Activated T-cell treated with anti-CD3 and anti-CD28 coated beads, Interleukin-2, amount 50 U/mL, for 24 hours (primary cell): ENCODE measurements at places on chromosomes 13 and 19.

- H3K36me3 ChIP-seq, result no peaks in the 10 kb centered on the region
- no peaks in the 10 kb centered on the region for H3K4me1 ChIP-seq
- H3K27ac ChIP-seq, result no peak overlapping the region
- no peaks in the 10 kb centered on the region for H3K27me3 ChIP-seq
- H3K4me3 ChIP-seq, result no peak overlapping the region
Measured at GRCh38 chr13:57644106-57644505, 12.6 kb downstream of the PCDH17 start.

DNA sequence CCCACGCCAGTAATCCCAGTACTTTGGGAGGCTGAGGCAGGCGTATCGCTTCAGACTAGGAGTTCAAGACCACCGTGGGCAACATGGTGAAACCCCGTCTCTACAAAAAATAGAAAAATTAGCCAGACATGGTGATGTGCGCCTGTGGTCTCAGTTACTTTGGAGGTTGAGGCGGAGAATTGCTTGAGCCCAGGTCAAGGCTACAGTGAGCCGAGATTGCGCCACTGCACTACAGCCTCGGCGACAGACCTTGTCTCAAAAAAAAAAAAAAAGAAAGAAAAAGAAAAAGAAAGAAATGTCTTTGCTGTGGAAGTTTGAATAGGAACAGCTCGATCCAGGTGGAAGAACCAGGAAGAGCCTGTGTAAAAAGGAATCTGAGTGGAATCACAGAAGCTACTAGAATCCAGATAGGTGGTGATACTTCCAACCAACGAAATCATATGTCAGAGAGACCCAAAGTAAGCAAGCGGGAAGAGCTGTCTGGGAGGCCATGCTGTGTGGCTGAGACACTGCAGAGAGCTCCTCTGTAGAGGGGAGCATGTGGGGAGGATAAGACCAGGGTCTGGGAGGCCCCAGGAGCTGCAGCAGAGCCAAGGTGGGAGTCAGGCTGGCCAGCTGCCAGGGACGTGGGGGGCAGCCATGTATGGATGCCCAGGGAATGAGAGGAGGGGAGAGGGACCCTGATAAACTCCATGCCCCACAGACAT lies 21.1 kb downstream of the LATS2 start:
- no peak overlapping the region for H3K4me3 ChIP-seq
- H3K27me3 ChIP-seq, result peaks cover 3% of the 10 kb centered on the region
- H3K27ac ChIP-seq, result no peak overlapping the region
- H3K4me1 ChIP-seq, result peaks cover 10% of the 10 kb centered on the region
- H3K36me3 ChIP-seq, result no peaks in the 10 kb centered on the region

DNA sequence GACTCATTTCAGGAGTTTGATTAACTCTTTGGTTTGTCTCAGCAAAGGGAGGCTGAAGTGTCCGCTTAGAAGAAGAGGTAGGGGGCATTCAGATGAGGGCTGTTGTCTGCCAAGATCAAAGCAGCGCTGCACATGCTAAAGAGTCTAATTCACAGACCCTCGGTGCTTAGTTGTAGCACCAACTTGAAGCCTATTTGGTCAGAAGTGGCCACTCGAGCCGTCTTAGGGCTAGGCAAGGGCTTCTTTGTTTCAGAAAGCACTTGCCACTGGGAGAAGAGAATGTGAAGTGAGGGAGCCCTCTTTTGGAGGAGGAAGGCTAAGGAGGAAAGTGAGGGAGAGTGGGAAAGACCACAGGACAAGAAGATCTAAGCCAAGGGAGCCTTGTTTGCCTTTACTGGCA lies 313.4 kb upstream of the TMTC4 start:
- H3K36me3 ChIP-seq, result no peaks in the 10 kb centered on the region
- peaks cover 25% of the 10 kb centered on the region for H3K27me3 ChIP-seq
- H3K4me1 ChIP-seq, result no peaks in the 10 kb centered on the region
- H3K27ac ChIP-seq, result no peak overlapping the region
- H3K4me3 ChIP-seq, result no peak overlapping the region
- no peak for DNase-seq

DNA sequence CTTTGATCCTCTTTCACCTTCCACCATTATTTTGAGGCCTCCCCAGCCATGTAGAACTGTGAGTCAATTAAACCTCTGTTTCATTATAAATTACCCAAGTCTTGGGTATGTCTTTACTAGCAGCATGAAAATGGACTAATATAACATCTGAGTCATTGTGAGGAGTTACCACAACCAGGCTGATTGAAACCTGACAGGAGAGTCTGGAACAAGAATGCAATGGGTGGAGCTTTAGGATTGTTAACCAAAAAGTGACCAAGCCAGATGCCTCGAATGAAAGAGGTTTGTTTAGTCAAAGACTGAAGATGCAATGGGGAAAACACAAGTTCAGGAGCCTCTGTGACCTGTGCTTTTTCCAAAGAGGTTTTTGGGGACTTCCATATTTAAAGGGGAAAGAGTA lies 659.0 kb downstream of the SLITRK6 start:
- no peaks in the 10 kb centered on the region for H3K36me3 ChIP-seq
- H3K27ac ChIP-seq, result no peak overlapping the region
- no peak overlapping the region for H3K4me3 ChIP-seq
- H3K4me1 ChIP-seq, result no peaks in the 10 kb centered on the region

GRCh38 chr19:46928951-46929350 lies 68.2 kb downstream of the ARHGAP35 start:
- no peaks in the 10 kb centered on the region for H3K27me3 ChIP-seq
- H3K4me3 ChIP-seq, result no peak overlapping the region
- no peak overlapping the region for H3K27ac ChIP-seq
- H3K4me1 ChIP-seq, result peaks cover 65% of the 10 kb centered on the region
- no peak for DNase-seq

- H3K4me1 ChIP-seq, result peaks cover 39% of the 10 kb centered on the region
- peaks cover 2% of the 10 kb centered on the region for H3K36me3 ChIP-seq
Measured at GRCh38 chr13:52159159-52159982, at the start of gene NEK3. Gene NEK3 (minus strand): TSS chr13:52159597. CDS start chr13:52156191, 3,406 bp downstream.

DNA sequence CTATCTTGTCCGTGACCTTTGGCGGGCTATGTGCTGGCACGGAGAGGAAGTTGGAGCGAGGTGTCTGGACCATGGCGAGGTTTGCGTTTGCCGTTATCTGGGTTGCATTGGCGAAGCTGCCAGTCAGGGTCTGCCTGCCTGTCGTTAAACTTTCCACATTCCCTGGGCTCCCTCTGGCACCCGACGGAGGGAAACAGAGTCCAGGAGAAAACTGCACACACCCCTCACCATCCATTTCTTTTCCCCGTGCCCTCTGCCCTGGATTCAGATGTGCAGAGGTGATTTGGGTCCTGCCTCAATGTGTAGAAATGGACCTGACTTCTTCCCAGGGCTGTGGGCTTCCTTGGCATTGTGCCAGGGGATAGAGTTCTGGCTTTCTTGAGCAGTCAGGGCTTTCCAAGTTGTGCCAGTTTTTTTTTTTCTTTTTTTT lies 142.4 kb downstream of the URI1 start:
- peaks cover 9% of the 10 kb centered on the region for H3K27me3 ChIP-seq
- no peak overlapping the region for H3K27ac ChIP-seq
- H3K4me3 ChIP-seq, result no peak overlapping the region

- DNase-seq, result no peak
- H3K27me3 ChIP-seq, result no peaks in the 10 kb centered on the region
- H3K36me3 ChIP-seq, result peaks cover 12% of the 10 kb centered on the region
- peak overlapping the region; percentile 35 for H3K4me3 ChIP-seq
Measured at GRCh38 chr13:109778102-109778542, 8.3 kb downstream of the IRS2 start.

- H3K4me1 ChIP-seq, result peaks cover 96% of the 10 kb centered on the region
- H3K27me3 ChIP-seq, result no peaks in the 10 kb centered on the region
- peak overlapping the region; percentile 60 for H3K4me3 ChIP-seq
- DNase-seq, result no peak
Measured at GRCh38 chr13:40651866-40652587, 14.4 kb downstream of the FOXO1 start.

DNA sequence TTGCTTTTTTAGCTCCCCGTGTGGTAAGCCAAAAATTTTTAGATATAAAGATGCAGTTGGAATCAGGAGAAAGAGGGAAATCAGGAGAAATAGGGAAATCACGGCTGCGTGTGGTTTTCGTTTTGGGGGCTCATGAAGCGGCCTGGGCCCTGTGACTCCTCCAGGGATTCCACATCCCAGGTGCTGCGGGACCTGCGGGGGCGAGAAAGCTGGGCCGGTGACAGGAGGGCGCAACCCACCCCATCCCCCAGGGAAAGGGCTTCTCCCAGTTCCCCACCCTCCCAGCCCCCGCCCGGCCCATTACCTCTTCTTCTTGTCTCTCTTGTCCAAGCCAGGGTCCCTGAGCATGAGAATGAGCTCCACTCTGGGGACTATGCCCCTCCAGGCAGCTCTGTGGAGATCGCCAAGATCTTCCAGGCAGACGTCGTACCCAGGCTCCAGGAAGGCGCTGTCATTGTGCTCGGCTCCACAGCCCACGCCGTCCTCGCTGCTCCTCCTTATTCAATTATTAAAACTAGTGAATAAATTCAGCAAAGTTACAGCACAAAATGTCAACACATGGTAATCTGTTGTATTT lies 111.0 kb downstream of the MRPL57 start:
- peaks cover 19% of the 10 kb centered on the region for H3K27me3 ChIP-seq
- no peaks in the 10 kb centered on the region for H3K36me3 ChIP-seq
- H3K4me1 ChIP-seq, result no peaks in the 10 kb centered on the region
- no peak overlapping the region for H3K4me3 ChIP-seq

DNA sequence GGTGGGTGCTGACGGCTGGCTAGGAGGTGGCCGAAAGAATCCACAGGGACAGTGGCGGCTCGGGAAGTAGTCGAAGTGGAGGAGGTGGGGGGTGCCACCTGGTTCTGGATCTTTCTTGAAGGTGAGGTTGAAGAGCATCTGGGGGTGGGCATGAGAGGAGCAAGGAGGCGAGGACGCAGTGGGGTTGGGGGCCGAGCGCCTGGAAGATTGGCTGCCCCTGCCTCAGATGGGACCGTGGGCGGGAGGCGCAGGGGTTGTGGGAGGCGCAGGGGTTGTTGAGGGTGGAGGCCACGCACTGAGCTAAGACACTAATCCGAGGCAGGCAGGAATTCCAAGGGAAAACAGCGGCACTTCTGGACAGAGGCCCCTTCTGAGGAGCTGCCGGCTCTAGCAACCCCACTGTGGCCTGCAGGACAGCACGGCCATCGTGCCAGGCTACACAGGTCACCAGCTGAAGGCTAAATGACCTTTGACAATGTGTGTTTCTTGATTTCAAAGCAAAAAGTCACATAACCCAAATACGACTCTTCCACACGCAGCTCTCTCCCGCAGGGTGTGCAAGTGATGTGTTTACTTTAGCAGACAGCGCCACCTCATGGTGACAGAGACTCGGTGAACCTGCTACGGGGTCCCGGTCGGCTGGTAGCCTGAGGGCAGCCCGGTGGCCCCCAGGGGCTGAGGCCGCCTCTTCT lies 44.1 kb upstream of the RANBP3 start:
- H3K27ac ChIP-seq, result no peak overlapping the region
- H3K4me1 ChIP-seq, result peaks cover 4% of the 10 kb centered on the region
- no peaks in the 10 kb centered on the region for H3K36me3 ChIP-seq
- H3K27me3 ChIP-seq, result no peaks in the 10 kb centered on the region
- peak; percentile 75 for DNase-seq

GRCh38 chr19:9171393-9171991 lies 7.3 kb upstream of the OR7D2 start:
- no peak for DNase-seq
- no peak overlapping the region for H3K27ac ChIP-seq
- no peaks in the 10 kb centered on the region for H3K4me1 ChIP-seq
- H3K27me3 ChIP-seq, result no peaks in the 10 kb centered on the region

DNA sequence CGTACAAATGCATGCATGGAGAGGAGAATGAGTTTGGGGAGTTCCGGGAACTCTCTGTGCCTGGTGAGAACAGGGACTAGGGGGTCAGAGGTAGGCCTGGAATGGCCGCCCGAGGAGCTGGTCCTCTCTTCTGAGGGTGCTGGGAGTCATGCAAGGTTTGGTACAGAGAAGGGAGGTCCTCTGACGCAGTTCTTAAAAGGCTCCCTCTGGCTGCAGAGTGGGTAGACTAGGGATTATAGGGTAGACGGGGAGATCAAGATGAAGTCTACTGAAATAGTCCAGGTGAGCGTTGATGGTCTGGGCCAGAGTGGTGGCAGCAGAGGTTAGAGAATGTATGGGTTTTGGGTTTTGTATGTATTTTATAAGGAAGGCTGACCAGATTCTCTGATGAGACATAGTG lies 796 bp downstream of the ZNF304 start:
- H3K4me1 ChIP-seq, result peaks cover 32% of the 10 kb centered on the region
- H3K27ac ChIP-seq, result peak overlapping the region; percentile 90
- peak overlapping the region; percentile 94 for H3K4me3 ChIP-seq
- peaks cover 7% of the 10 kb centered on the region for H3K27me3 ChIP-seq
- no peak for DNase-seq
- peaks cover 69% of the 10 kb centered on the region for H3K36me3 ChIP-seq

- no peak overlapping the region for H3K4me3 ChIP-seq
- DNase-seq, result no peak
- no peaks in the 10 kb centered on the region for H3K27me3 ChIP-seq
- H3K4me1 ChIP-seq, result peaks cover 2% of the 10 kb centered on the region
- no peak overlapping the region for H3K27ac ChIP-seq
Measured at GRCh38 chr13:45768656-45769479, 66.7 kb downstream of the CBY2 start.

DNA sequence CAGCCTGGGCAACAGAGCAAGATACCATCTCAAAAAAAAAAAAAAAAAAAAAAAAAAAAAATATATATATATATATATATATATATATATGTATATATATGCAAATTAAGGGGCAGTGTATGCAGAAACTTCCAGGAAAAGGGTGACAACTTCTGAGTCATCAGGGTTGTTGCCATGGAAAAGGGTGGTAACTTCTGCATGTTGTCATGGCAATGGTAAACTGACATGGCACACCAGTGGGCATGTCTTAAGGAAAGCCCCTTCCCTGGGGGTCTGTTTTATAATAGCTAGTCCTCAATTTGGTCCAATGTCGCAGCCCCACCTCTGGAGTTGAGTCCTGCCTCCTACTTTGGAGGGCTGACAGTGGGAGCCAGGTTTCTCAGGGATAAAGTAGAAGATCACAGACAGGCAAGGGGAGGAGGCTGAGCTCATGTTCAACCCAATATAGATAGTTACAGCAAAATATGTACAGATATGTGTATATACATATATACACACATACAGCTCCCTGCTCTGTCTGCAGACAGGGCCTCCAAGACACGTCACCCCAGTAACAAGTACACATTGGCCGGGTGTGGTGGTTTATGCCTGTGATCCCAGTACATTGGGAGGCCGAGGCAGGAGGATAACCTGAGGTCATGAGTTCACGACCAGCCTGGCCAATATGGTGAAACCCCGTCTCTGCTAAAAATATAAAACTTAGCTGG lies 7.2 kb upstream of the FCHO1 start:
- H3K36me3 ChIP-seq, result peaks cover 2% of the 10 kb centered on the region
- H3K27ac ChIP-seq, result peak overlapping the region; percentile 30
- no peaks in the 10 kb centered on the region for H3K27me3 ChIP-seq
- no peak overlapping the region for H3K4me3 ChIP-seq
- DNase-seq, result no peak
- peaks cover 22% of the 10 kb centered on the region for H3K4me1 ChIP-seq

GRCh38 chr19:49361438-49362047 lies 673 bp downstream of the TEAD2 start:
- H3K27ac ChIP-seq, result no peak overlapping the region
- H3K36me3 ChIP-seq, result no peaks in the 10 kb centered on the region
- peak overlapping the region; percentile 45 for H3K4me3 ChIP-seq
- H3K27me3 ChIP-seq, result peaks cover 22% of the 10 kb centered on the region

- no peak for DNase-seq
- no peak overlapping the region for H3K4me3 ChIP-seq
- H3K4me1 ChIP-seq, result no peaks in the 10 kb centered on the region
- peaks cover 46% of the 10 kb centered on the region for H3K36me3 ChIP-seq
- H3K27ac ChIP-seq, result no peak overlapping the region
Measured at GRCh38 chr13:41713405-41713804, 247.5 kb downstream of the VWA8 start.

GRCh38 chr13:24605923-24606372 lies 74.3 kb upstream of the ATP12A start:
- H3K27me3 ChIP-seq, result peaks cover 3% of the 10 kb centered on the region
- no peaks in the 10 kb centered on the region for H3K36me3 ChIP-seq
- H3K27ac ChIP-seq, result no peak overlapping the region
- DNase-seq, result peak; percentile 69
